Motor neuron (in vitro differentiated cells): ENCODE measurements at places on chromosomes 7 and 10. TPM values are rescaled to one million over a fixed set of nuclear protein-coding genes. Genes with fewer than 3 reads are reported as not detected.

GRCh38 chr7:21967598-21968003 lies 21.9 kb upstream of the CDCA7L start:
- no peak for ATAC-seq

Gene UNC5B
- 5.0 and 5.4 TPM in 2 replicates for total RNA-seq

GRCh38 chr10:133394801-133395221 lies 854 bp downstream of the MTG1 start:
- ATAC-seq, result peak; percentile 4

Gene GSAP
- total RNA-seq, result 15.3 and 18.0 TPM in 2 replicates

DNA sequence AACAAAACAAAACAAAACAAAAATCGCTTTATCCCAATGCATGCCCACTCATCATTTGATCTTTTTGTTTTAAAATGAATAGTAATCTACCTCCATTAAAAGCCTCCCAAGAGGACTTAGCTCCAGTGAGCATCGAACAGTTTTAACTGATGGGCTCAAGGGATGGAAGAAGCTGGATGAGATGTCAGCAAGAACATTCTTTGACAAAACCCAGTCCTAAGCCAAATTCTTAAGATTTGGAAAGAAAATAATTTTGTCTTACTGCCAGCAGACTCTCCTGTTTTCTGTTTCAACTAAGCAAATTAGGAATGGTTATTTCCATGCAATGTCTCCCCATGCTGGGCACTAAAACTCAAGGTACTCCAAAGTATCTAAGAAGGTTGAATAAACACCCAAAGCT lies 127.3 kb downstream of the RNLS start:
- no peak for ATAC-seq

Gene LRMDA
- total RNA-seq, result 4.7 and 5.2 TPM in 2 replicates

- no peak for ATAC-seq
Observed at GRCh38 chr10:67088036-67088435, 162.2 kb downstream of the LRRTM3 start.

Gene RET
- total RNA-seq, result 1.1 and 1.4 TPM in 2 replicates

DNA sequence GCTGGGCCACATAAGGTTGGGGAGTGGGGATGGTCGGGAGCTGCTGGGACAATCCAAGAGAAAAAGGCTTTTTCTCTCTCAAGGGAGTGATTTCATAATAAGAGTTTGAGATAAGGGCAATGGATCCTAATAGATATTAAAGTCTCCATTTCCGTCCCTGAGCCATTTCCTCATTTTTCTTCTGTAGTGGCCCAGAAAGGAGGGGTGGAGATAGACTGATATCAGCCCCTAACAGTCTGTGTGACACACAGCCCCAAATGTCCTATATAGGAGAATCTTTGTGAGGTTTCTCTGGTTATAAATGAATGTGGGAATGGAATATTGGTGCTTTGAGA lies 35.2 kb downstream of the PRSS2 start:
- ATAC-seq, result no peak

DNA sequence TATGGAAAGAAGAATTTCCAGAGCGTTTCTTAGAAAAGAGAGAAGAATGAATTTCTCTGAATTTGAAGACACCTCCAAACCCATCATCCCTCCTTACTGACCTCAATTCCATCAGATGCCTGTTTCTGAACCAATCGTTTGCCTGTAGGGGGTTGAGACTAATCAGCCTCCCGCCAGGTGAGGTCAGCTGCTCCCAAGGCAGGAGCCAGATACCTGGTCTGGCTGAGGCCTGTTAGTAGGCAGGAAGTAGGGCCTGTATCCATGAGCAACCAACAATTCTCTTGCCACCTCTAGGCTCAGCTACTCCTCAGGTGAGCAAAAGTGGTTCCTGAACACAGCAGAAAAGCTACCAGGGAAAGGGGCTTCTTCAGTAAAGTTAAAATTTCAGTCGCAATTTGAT lies 50.3 kb downstream of the HTR5A start:
- no peak for ATAC-seq

- ATAC-seq, result no peak
Observed at GRCh38 chr10:113341138-113341537, 211.7 kb upstream of the HABP2 start.

Gene PDGFA
- total RNA-seq, result 1.1 and 1.6 TPM in 2 replicates

GRCh38 chr10:86017841-86018734 lies 348.5 kb downstream of the GRID1 start:
- ATAC-seq, result no peak
